ENCODE measurements at places on chromosomes 2 and 18.

- no peak for DNase-seq
Measured at GRCh38 chr2:98463551-98463971, 18.9 kb downstream of the INPP4A start.

GRCh38 chr2:69518841-69519240 lies 81.6 kb upstream of the NFU1 start:
- DNase-seq, result no peak

- no peak for DNase-seq
Measured at GRCh38 chr2:23269747-23270146, 115.2 kb upstream of the KLHL29 start.

DNA sequence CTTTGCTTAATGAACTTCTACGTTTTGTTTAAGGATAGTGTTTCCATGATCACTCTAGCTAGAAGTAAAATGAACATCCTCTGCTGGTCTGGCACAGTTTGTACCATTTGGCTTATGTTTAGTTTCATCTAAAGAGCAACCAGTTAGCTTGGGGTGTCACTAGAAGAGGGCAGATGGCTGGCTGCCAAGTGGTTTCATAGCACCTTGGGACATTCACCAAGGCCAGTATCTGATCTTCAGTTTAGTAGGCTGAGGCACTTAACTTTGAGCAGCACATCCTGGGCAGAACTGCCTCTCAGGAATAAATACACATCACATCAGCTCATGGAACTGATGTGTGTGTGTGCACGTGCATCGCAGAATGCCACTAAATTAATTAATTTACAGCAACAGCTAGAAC lies 68.4 kb downstream of the NXPH2 start:
- no peak for DNase-seq

- DNase-seq, result no peak
Measured at GRCh38 chr2:127659408-127660290, 13.7 kb downstream of the GPR17 start.
